ENCODE measurements at places on chromosomes 7 and 10.

GRCh38 chr7:2157473-2158279 lies 75.1 kb downstream of the MAD1L1 start:
- peak; percentile 8 for DNase-seq

GRCh38 chr7:50940621-50941020 lies 157.9 kb upstream of the GRB10 start:
- DNase-seq = no peak

GRCh38 chr10:21406595-21407193 lies 118.8 kb downstream of the SKIDA1 start:
- no peak for DNase-seq

DNA sequence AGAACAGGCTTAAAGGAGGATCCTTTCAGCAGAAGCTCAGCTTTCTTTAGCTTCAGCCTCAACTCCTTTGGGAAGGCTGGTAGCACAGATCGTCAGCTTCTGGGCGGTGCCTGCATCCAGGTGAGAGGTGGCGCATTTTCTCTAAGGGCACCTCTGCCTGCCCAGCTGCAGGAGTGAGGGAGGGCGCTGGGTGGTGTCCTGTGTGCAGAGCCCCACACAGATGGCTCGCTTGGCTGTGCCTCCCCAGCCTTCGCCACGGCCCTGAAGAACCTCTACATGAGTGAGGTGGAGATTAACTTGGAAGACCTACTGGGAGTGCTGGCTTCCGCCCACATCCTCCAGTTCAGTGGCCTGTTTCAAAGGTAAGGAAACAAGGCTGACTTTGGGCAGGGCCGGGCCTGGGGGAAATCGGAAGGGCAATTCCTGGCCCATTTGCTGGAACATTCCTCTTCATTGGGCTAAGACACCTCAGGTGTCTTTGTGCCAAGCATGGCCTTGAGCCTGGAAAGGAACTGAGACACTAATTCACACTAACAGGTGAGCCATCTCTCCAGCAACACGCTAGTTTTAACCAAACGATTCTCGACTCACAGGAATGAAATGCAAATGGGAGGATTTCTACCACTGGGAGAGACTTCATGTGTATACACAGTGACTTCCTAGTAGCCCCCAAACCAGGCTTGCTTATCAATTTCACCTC lies 19.9 kb downstream of the BTBD16 start:
- no peak for DNase-seq

DNA sequence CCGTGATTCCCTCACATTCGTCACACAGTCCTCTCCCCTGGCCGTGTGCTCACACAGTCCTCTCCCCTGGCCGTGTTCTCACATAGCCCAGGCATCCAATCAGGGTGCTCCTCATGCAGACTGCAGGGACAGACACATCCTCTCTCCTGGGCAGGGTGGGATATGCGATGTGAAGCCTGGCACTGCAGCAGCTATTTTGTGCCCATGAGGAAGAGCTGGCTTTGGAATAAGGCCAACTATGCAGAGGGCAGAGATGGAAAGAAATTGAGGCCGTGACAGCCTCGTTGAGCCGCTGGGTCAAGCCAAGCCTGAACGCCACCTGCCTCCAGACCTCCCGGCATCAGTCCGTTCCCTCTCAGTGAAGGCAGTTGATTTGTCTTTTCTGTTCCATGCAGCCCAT lies 35.8 kb downstream of the FOXL3 start:
- DNase-seq = no peak

GRCh38 chr7:72403458-72404076 lies 8.6 kb downstream of the CALN1 start:
- DNase-seq = no peak

DNA sequence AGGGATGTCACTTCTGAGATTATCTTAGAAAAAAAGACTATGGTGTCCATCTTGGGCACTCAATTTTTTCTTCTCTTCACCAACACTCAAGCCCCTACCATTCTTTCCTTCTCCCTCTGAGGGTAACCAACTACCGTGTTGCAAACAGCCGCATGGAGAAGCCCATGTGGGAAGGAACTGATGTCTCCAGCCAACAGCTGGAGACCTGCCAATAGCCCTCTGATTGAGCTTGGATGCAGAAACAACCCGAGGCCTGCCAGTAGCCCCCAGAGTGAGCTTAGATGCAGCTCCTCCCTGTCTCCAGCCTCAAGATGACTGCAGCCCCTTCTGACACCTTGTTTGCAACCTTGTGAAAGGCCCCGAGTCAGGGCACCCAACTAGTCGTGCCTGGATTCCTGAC lies 36.4 kb upstream of the CHCHD3 start:
- no peak for DNase-seq

GRCh38 chr10:24690961-24691512 lies 32.6 kb downstream of the ARHGAP21 start:
- DNase-seq = no peak

DNA sequence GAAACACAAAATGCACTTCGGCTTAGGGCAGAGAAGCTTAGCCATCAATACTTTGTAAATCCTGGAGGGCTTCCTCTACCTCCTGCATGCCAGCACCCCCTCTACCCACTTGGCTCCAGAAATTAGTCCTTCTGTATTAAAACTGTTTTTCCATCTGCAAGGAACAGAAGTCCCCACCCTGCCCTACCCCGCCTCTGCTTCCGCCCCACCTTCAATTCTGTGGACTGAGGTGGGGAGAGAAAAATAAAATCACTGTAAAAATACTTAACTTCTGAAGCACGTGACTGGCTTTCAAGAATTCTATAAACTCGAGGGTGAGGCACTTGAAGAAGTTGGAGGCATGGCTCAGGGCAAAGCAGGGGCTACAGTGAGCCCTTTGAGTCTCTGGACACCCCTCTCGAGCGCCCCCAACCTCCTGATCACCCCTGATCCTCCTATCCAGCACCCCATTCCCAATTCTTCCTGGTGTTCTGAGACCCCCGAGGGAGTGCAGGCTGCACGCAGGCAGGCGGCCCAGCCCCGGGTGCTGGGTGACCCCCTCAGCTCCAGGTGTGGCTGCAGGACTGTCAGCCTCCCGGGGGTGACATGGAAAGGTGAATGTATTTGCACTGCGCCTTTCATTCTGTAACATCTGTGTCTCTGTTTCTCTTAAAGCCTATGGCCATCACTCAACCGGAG lies 7.3 kb upstream of the KIAA1217 start:
- no peak for DNase-seq

- DNase-seq = no peak
Observed at GRCh38 chr7:139696552-139696951, 81.2 kb downstream of the HIPK2 start.

DNA sequence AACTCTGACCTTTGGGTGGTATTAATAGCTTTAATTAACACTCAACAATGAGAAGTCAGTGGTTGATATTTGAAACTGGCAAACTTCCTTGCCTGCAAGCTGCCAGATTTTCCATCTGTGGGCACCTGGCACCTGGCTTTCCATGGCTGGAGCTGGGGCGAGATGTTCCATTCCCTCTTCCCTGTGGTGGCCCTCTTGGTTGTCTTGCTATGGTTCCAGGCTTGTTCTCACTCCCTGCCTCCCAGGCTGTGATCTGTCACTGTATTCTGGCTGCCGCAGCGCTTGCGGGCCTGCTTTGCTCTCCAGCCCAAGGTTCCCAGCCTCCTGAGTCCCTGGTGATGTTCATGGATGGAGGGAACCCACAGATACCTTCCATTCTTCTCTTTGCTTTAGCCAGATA lies 201.0 kb downstream of the FRMD4A start:
- no peak for DNase-seq

GRCh38 chr7:158150234-158150633 lies 437.4 kb downstream of the PTPRN2 start:
- no peak for DNase-seq

- no peak for DNase-seq
Observed at GRCh38 chr10:69055241-69055640, 32.7 kb upstream of the SRGN start.

- no peak for DNase-seq
Observed at GRCh38 chr7:94130716-94131115, 126.6 kb upstream of the BET1 start.

DNA sequence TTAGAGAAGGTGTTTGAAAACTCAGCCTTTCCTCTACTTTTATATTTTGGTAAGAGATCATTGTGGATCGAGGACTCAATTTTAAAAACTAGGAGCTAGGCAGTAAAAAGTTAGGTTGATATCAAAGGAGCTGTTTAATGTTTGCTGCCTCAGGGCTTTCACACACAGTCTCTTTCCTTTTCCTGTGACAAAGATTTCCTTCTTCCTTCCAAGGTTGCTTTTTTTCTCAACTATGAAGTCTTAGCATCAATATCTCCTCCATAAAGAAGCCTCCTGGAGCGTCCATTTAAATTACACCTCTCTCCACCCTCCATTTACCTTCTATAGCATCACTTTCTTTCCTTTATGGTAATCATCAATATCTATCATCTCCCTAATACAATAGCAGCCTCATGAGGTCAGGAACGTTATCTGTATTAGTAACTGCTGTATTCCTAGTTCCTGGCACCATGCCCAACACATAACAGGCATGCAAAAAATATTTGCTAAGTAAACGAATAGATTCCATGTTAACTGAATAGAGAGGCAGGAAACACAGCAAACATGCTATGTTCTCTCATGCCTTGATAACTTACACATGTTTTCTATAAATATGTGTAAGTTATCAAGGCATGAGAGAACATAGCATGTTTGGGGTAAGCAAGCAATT lies 48.5 kb downstream of the GNAT3 start:
- DNase-seq = no peak

GRCh38 chr10:34049887-34050286 lies 715.4 kb upstream of the NRP1 start:
- no peak for DNase-seq

DNA sequence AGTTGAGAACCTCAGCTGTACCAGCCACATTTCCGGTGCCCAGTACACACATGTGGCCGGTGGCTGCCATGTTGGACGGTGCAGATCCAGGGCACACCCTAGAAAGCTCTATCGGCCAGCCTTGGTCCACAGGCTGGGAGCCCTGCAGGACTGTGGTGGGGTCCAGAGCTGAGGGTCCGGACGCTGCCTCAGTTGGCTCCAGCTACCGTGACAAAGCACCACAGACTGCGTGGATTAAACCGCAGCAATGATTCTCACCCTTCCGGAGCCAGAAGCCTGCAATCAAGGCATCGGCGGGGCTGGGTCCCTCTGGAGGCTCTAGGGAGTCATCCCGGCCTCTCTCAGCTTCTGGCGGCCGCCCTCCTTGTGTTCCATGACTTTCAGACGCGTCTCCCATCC lies 50.1 kb downstream of the PDGFA start:
- no peak for DNase-seq

DNA sequence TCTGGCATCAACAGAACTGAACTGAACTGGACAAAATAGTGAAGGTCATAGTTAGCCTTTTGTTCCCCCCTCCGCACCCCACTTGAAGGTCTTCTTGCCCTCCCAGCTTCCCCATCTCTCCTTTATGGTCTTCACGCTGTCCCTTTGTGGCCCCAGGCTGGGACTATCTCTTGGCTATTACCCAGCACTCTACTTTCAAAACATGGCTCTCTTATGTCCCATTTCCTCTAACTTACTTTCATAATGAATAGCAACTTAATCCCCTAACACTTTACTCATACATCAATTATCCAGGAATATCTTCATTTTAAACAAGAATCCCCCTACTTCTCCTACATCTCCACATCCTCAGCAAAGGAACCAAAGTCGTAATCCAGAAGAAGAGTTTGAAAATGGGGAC lies 135.3 kb upstream of the ITGB1 start:
- DNase-seq = no peak

DNA sequence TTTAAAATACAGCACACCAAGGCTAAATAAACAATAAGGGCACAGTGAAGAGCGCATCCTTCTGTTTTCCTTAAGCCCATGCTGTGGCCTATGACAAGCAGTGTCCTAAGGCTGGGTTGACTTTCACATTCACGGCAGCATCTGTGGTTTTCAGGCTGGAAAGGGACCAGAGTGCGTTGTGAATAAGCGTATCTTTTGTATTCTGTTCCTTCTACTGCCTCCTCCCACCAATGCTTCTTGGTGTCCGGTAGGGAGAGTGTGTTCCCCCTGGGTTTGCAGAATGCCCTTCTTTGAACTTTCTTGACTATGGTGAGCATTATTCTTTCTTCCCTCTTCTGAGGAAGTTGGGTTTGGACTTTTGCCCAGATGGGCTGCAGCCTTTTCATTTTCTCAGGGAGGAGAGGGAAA lies 73.6 kb downstream of the ABCA13 start:
- DNase-seq = no peak

- DNase-seq = no peak
Observed at GRCh38 chr7:41538810-41539724, 163.8 kb downstream of the INHBA start.

GRCh38 chr10:34480345-34480744 lies 334.8 kb downstream of the PARD3 start:
- no peak for DNase-seq

- DNase-seq = no peak
Observed at GRCh38 chr10:117363028-117363427, 12.2 kb downstream of the PDZD8 start.

DNA sequence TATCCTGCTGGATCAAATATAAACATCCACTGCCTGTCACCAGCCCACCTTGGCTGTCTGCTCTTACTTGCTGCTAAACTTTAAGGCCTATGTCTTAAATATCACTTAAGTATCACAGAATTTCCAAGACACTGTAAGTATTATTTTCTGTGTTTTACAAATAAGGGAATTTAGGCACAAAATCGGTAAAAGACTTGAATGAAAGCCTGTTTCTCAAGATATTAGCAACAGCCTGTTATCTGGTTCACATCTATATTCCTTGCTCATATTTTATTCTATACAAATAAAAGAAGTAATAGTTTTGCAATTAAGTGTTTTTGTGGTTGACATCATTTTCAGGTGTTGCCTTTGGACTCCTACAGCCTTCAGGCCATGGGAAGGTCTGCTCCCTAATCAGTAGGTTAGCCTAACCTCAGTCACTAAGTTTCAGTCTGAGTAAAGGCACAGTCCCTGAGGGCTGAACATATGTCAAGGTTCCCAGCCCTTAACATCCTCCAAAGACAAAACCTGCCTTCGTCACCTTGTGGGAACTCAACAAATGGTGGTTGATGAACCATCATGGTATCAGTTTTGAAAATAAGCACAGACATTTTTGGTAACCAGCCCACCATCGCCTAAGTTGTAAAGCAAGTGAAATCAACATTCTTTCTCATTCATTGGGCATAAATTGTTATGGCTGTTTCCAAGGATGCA lies 127.1 kb downstream of the CREB5 start:
- DNase-seq = no peak

DNA sequence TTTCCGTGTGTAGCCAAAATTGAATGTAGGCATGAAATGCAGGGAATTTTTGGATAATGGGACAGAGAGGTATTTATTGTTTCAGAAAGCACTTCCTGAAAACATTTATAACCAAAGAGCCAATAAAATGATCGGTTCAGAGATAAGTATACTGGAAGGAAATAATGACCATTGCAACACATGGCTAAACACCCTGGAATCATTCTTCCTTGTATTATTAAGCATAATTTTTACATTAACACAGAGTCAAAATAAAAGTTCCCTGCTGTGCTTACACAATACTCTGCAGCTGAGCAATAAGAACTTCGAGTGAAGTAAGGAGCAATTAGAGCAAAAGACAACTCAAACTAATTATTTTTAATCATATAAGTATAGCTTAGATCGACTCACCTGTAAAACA lies 648.3 kb downstream of the TNS3 start:
- DNase-seq = no peak
